ENCODE measurements at places on chromosomes 6 and 20.

DNA sequence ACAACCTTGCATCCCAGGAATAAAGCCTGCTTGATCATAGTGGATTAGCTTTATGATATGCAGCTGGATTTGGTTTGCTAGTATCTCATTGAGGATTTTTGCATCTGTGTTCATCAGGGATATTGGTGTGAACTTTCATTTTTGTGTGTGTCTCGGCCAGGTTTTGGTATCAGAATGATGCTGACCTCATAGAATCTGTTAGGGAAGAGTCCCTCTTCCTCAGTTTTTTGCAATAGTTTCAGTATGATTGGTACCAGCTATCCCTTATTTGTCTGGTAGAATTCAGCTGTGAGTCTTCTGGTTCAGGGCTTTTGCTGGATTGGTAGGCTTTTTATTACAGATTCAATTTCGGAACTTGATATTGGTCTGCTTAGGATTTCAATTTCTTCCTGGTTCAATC lies 132.5 kb downstream of the ZFAND3 start:
- DNase-seq = no peak

GRCh38 chr20:32238483-32239425 lies 31.1 kb downstream of the POFUT1 start:
- DNase-seq = no peak

- DNase-seq = no peak
These were observed 36.6 kb downstream of the ABRACL start for GRCh38 chr6:139064981-139065665.

DNA sequence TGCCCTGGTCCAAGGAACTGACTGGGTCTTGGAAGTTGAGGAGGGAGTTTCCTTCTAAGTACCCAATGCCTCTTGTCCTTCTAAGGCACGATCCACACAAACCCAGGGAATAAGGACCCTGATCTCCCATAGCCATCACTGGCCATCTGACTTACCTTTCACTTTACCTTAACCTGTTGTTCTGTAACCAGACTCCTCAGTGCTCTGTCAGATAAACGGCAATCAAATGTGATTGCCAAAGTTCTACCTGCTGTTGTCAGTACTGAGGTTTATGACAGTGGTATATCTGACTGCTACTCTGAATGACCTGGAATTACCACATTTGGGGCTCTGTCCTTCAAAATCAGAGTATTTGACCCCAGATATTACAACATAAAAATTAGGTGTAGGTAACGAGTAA lies 49.8 kb downstream of the HMGN3 start:
- DNase-seq = no peak

DNA sequence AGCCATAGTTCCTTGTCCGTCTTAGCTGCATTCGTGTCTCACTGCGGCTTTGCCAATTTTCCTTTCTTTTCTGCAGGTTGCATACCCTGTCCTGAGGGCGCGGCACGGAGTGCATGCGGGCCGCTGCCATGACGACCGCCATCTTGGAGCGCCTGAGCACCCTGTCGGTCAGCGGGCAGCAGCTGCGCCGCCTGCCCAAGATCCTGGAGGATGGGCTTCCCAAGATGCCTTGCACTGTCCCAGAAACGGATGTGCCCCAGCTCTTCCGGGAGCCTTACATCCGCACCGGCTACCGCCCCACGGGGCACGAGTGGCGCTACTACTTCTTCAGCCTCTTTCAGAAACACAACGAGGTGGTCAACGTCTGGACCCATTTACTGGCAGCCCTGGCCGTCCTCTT lies 17.1 kb upstream of the EFHC1 start:
- no peak for DNase-seq

- DNase-seq = no peak
These were observed 91.4 kb downstream of the EDN1 start for GRCh38 chr6:12381587-12381986.

GRCh38 chr20:54398814-54399213 lies 76.6 kb upstream of the DOK5 start:
- DNase-seq = no peak

DNA sequence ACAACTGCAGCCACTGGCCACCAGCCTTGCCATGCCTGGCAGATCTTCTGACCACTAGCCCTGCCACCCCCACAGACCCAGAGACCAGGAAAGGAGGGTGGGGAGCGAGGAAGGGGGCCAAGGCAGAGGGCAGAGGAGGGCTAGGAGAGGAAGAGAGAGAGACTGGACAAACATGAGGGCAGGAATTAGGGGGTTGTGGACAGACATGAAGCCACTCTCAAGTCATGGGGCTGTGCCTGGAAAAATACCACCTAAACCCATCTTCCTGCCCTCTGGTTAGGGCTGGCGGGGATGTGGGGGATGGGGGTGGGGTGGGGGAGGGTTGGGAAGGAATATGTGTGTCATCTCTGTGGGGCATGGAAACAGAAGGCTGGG lies 1.4 kb upstream of the SLC29A1 start:
- no peak for DNase-seq

GRCh38 chr20:32580970-32581838 lies 3.9 kb downstream of the NOL4L start:
- no peak for DNase-seq

GRCh38 chr6:88380083-88380482 lies 213.9 kb upstream of the CNR1 start:
- no peak for DNase-seq

DNA sequence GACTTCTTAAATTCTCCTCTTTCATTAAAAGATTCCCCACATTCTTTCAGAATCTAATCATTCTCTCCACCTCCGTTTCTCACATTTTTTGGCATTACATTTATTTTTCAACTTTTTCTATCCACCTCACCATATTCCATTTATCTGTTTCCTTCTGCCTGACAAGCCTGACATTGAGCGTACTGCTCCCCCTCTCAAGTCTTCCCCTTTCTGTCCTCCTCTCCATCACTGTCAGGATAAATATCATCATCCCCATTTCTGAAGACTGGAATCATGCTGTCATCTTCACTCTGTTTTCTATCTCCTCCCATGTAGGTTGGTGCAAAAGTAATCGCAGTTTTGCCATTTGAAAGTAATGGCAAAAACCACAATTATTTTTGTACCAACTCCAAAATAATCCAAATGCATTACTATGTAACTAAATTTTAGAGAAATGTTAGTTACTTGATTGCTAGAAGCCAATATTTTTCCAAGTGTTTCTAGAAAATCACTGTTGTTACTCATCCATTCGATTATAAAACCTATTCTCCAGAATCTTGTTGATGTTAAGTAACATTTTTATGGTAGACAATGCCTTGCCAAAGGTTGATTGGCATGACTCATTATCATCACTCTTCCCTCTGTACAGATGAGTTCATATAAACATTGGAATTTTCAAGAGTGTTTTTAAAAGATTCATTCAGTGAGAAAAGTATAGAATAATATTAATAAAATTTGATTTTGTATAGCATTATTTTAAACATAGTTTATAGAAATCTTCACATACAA lies 292.3 kb upstream of the RNF217 start:
- no peak for DNase-seq
